Activated CD8-positive, alpha-beta memory T cell treated with anti-CD3 and anti-CD28 coated beads for 48 hours (primary cell): ENCODE measurements at places on chromosomes 2 and 18.

DNA sequence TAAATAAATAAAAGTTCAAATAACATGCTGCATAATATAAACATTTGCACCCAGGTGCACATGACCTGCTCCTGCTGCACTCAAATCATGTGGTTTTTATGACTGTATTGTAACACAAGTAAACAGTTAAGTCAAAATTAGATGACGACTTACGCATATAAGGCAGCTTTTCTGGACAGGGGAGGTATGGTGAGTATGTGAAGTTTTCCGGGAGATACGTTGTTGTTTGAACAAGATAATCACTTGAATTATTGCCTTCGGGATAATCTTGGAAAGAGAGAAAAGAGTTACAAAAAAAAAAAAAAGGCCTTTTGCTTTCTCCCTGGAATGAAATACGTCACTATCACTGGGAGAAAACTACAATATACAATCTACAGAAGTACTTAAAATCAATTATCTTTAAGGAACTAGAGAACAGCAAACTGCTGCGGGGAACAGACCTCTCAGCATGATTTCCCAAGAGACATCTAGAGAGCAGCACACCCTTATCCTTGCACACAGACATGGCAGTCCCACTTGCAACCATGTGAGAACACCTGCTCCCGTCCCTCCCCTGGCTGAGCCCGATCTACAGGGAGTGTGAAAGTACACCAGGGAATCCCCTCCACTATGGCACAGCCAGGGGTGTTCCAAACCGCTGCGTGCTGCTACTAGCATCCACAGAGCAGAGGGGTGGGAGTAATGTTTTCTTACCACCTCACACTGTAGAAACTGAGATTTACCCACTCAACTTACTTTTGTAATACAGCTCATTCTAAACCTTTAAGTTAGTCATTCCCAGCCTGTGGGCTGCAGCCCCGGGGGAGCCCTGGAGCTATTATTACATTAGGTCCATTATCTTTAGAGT lies 26.3 kb downstream of the B4GALT6 start:
- peak; percentile 12 for DNase-seq

DNA sequence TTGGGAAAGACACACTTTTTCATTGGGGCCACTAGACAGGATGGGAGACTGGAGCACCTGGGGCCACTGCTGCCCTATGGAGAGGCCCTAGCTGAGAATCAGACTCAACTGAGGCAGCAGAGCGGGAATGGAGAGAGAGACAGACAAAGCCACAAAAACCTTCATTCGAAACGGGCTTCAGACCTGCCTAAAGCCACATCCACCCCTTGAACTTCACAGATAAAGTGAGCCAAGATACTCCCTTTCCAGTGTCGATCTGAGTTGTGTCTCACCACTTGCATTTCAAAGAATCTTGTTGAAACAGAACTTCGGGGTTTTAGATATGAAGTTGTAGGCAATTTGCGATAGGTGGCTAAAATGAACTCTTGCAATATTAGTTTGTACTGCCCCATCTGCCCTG lies 11.3 kb upstream of the LDLRAD4 start:
- DNase-seq: no peak

- DNase-seq: no peak
Measured at GRCh38 chr18:69002233-69002632, 204.4 kb downstream of the CCDC102B start.

- no peak for DNase-seq
Measured at GRCh38 chr2:229610872-229611271, 103.5 kb downstream of the DNER start.

DNA sequence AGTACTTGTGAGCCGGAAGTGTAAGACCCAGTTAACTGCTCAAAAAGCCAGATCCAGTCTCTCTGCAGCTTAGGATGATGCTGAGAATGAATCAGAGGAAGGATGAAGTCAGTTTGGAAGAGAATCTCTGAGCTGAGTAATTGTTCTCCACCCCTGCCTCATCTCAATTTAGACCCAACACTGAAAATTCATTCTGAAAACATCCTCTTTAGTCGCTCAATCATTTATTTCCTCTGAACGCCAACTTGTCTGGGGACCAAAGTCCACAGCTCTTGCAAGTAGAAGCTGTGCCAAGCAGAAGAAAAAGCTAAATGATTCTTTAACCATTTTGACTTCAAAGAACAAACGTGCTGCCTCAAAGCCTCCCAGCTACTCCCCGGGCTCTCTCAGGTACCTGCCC lies 177.1 kb upstream of the KLHL29 start:
- no peak for DNase-seq

GRCh38 chr18:25544546-25545287 lies 192.8 kb upstream of the ZNF521 start:
- DNase-seq: no peak

- DNase-seq: no peak
Measured at GRCh38 chr2:48114256-48114655, 208.0 kb upstream of the FBXO11 start.

GRCh38 chr2:236015171-236015570 lies 153.0 kb downstream of the GBX2 start:
- no peak for DNase-seq

GRCh38 chr18:46652372-46652771 lies 4.6 kb downstream of the LOXHD1 start:
- DNase-seq: no peak

DNA sequence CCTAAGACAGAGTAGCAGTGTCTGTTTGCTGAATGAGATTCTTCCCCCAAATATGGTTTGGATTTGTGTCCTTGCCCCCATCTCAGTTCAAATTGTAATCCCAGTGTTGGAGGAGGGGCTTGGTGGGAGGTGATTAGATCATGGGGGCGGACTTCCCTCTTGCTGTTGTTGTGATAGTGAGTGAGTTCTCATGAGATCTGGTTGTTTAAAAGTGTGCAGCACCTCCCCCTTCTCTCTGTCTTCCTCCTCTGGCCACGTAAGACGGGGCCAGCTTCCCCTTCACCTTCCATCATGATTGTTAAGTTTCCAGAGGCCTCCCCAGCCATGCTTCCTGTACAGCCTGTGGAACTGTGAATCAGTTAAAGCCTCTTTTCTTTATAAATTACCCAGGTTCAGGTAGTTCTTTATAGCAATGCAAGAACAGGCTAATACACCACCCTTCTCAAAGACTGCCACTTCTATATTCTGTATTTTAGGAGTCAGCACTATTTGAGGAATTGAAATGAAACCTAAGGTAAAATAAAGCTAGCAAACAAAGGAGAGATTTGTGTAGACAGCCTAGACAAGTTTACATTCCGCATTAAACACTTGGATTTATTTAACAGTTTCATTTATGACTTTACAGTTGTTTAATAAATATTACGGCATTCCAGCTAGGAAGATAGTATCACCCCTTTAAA lies 21.6 kb downstream of the FBXO36 start:
- no peak for DNase-seq

- DNase-seq: no peak
Measured at GRCh38 chr2:138632066-138632620, 130.6 kb downstream of the SPOPL start.

DNA sequence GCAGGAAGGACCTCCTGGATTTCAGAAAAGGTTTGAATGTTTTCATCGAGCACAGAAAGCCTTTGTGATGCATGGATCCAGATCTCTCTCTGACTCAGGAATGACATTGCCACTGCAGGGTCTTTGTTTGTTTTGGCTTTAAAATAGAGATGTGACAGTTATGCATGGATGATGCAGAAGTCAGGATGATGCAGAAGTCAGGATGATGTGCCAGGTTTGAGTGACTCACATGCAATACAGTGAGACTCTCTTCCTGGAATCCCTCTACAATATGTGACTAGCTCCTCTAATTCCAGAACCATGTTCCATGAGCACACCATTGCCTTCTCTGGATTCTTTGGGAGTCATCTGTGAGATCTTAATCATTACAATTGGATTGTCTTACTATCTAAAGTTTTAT lies 177.9 kb upstream of the RAB6C start:
- no peak for DNase-seq

DNA sequence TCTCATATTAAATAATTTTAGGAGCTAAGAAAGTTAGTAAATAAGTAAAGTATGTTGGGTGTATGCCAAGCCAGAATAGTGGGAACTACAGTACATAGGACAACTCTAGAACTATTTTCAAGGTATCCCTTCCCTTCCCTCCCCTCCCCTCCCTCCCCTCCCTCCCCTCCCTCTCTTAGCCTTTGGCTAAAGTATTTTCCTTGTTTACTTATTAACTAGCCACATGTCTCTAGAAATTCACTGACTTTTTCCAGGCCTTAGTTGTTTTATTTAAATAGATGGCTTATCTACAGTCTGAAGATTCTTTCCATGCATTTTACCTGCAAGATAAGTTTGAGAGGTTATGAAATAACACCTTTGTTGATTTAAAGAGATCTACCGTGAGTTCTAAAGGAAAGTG lies 402.1 kb downstream of the PARD3B start:
- DNase-seq: no peak

- no peak for DNase-seq
Measured at GRCh38 chr2:159539701-159540100, 76.6 kb downstream of the BAZ2B start.

DNA sequence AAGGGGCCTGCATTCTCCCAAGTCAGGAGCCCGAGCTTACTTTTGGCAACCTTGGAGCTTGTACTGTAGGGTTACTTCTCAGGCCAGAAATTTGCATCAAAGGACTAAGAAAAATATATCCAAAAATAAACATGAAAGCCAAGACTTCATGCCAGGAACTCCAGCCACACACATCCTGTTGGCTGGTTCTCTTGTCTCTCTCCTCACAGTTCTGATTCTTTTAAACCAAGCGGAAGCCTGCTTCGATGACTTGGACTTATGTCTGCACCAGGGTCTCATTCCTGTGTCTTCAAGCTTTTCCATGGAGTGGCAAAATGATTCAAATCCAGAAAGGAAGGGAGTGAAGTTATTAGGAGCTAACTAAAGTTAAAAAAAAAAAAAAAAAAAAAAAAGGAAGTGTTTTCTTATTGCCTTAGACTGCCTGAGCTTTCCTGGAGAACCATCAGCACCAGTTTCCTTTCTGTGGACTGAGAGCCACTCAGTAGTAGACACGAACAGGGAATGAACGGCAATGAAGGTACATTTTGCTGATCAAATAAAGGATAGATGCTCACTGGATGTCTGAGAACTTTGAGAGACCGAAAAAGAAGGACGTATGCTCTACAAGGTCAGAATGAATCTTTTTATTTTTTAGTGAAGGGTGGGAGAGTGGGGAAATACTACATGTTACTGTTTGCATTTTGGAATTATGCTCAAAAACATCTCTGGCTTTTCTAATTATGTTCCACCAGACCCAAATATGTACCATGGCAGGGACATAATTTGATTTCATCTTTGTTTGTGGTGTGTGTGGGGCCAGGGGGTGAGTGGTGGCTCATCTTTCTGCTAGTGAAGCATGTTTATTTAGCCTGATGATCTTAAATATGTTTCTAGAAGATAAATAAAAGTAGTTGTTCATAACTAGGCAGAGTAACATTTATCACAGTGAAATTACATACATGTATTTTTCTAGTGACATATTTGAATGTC lies 86.0 kb downstream of the RAPGEF4 start:
- no peak for DNase-seq

GRCh38 chr18:41681138-41681880 lies 273.7 kb upstream of the PIK3C3 start:
- no peak for DNase-seq

DNA sequence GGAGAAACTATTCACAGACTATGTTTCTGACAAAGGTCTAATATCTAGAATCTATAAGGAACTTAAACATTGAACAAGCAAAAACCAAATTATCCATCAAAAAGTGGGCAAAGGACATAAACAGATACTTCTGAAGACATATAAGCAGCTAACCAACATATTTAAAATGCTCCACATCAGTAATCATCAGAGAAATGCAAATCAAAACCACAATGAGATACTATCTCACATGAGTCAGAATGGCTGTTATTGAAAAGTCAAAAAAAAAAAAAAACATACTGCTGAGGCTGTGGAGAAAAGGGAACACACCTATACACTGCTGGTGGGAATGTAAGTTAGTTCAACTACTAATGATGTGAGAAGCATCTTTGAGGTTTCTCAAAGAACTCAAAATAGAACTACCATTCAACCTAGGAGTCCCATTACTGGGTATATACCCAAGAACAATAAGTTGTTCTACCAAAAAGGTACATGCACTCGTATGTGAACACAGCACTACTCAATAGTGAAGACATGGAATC lies 220.4 kb upstream of the TFPI start:
- DNase-seq: no peak

DNA sequence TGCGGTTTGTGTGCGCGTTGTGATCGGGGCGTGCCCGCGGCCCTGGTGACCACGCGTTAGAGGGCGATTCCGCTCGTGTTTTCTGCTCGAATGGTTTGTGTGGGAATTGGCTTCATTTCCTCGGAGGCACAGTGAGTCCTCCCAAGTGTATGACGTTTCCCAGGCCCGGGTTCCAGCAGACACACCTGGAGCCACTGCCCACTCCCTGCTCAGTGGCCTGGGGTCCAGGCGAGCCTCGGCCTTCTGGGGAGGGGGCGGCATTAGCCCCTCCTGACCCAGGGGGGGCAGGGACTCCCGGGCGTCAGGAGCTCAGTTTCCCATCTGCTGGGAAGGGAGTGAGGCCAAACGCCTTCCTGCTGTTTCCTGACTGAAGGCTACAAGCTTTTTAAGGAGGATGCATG lies 92.1 kb downstream of the NFATC1 start:
- DNase-seq: no peak

- no peak for DNase-seq
Measured at GRCh38 chr2:107430596-107431266, 396.0 kb upstream of the RGPD4 start.

DNA sequence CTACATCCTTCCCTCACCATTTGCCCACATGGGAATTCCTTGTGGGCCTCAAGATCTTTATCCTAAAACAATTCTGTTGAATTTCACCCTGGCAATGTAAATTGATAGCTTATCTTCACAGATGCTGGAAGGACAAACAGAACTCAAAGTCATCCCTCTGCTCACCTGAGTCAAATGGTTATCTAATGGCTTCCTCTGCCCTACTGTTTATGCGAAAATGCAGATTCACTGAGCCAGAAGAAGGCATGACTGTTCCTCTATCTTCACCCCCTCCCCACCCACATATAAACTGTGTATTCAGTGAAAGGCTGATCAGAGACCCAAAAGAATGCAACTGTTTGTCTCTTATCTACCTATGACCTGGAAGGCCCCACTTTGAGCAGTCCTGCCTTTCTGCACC lies 43.9 kb upstream of the VWA3B start:
- no peak for DNase-seq

- no peak for DNase-seq
Measured at GRCh38 chr2:65057054-65057375, 799 bp downstream of the CEP68 start.

DNA sequence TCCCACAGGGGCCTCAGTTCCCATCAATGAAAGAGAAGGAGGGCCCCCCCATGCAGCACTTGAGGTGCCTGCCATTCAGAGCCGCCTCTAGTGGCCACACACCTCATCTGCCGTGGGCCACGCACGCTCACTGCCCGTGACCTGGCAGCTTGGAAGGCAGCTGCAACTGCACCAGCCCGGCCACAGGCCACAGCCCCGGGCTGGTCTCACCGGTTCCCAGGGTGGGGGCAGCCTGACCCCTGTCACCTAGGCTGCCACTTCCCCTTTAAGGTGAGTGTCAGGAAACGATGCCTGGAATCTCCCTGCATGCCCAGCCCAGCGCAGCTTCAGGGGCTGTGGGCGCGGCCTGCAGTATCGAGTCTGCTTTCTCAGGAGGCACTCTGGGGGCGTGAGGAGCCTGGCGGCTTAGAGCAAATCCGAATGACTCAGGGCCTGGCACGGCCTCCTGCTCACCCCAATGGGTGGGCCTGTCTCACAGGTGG lies 2.6 kb downstream of the MAB21L4 start:
- DNase-seq: peak; percentile 52

- DNase-seq: no peak
Measured at GRCh38 chr2:240956935-240957655, 41.3 kb upstream of the SNED1 start.
